Mesothelial cell of epicardium (in vitro differentiated cells): ENCODE measurements at places on chromosomes 6 and 20.

DNA sequence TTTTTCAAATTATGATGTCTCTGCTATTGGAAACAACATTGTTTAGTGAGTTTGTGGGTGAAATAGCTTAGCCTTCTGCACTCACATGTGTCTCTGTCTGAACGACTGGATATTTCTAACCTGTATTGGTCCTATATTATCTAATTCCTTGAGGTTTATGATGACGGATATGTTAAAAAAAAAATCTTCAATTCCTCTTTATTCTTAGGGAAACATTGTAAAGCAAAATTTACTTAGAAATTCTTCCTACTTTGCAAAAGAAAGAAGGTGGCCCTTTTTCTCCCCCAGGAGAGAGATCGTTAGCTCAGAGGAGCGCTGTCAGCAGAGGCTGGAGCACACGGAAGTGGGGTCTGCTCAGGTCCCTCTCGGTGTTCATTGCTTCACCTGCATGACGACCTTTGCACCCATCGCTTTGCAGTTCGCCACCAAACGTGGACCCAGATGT lies 149.8 kb downstream of the ZDHHC14 start:
- no peaks in the 10 kb centered on the region for H3K36me3 ChIP-seq
- H3K27ac ChIP-seq = no peak overlapping the region
- H3K4me3 ChIP-seq = no peak overlapping the region
- peaks cover 33% of the 10 kb centered on the region for H3K4me1 ChIP-seq
- no peak for DNase-seq

DNA sequence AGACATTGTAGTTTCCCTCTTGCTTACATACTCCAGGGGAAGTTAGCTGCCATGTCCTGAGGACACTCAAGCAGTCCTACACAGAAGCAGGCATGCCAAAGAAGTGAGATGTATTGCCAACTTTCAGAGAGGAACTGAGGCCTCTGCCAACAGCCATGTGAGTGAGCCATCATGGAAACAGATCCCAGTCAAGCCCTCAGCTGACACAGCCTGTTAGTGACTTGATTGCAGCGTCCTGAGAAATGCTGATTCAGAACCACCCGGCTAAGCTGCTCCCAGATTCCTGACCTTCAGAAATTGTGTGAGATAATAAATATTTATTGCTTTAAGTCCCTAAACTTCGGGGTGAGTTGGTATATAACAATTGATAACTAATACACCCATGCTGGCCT lies 38.1 kb downstream of the GSTA2 start:
- no peaks in the 10 kb centered on the region for H3K36me3 ChIP-seq
- DNase-seq = no peak
- H3K27ac ChIP-seq = no peak overlapping the region
- no peaks in the 10 kb centered on the region for H3K27me3 ChIP-seq
- H3K4me3 ChIP-seq = no peak overlapping the region

DNA sequence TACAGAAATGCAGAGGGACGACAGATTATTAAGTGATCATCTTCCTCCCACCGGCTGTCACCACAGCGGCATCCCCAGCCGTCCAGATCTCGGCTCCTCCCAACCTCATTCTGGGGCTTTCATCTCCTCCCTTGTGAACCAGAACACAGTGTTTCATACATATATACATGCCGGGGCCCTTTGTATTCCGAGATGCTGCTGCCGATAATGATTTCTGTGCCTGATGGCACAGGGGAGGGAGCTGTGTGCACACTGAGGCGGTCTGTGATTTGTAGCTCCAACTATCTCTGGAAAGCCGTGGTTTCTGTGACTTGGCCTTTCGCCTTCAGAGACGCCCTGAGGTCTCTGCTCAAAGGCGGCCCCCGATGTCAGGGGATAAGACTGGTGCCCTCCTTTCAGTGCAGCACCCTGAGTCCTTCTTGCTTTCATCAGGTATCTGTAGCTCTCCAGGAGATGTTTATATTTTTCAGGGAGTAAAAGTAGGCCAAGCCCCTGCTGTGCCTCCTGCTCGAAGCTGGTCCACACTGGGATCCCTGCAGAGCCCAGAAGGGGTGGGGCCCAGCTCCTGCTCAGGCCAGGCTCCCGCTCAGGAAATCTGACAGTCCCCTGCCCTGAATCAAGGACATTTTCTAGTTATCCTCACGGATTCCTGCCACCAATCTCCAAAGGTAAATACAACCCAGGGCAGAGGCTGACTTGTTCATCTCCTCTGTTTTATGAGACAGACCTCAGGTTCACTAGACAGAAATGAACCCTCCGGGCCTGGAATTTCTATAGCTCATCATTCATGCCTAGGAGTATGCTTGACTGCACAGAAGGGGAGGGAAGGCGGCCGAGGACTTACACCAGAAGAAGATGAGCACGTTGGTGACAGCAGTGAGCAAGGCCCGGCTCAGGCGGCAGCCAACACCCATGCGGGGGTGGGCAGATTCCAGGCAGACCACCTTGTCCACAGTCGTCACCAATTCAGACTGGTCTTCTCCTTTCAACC lies 11.2 kb downstream of the LEMD2 start:
- H3K27ac ChIP-seq = peak overlapping the region; percentile 22
- H3K4me3 ChIP-seq = no peak overlapping the region
- DNase-seq = no peak
- H3K36me3 ChIP-seq = peaks cover 45% of the 10 kb centered on the region
- peaks cover 14% of the 10 kb centered on the region for H3K4me1 ChIP-seq

- H3K27ac ChIP-seq = no peak overlapping the region
- H3K27me3 ChIP-seq = no peaks in the 10 kb centered on the region
- DNase-seq = no peak
- H3K4me3 ChIP-seq = no peak overlapping the region
Observed at GRCh38 chr6:41798901-41799558, 11.5 kb downstream of the TOMM6 start.

- no peaks in the 10 kb centered on the region for H3K27me3 ChIP-seq
- H3K4me3 ChIP-seq = no peak overlapping the region
- H3K36me3 ChIP-seq = no peaks in the 10 kb centered on the region
Observed at GRCh38 chr6:122818866-122819265, 29.8 kb downstream of the SMPDL3A start.

- peaks cover 60% of the 10 kb centered on the region for H3K27me3 ChIP-seq
- H3K36me3 ChIP-seq = no peaks in the 10 kb centered on the region
- DNase-seq = no peak
- H3K4me3 ChIP-seq = no peak overlapping the region
- no peak overlapping the region for H3K27ac ChIP-seq
- H3K4me1 ChIP-seq = peaks cover 3% of the 10 kb centered on the region
Observed at GRCh38 chr20:59159493-59160376, 3.9 kb upstream of the ZNF831 start.

- H3K4me1 ChIP-seq = no peaks in the 10 kb centered on the region
- H3K27me3 ChIP-seq = no peaks in the 10 kb centered on the region
- no peak overlapping the region for H3K27ac ChIP-seq
- peaks cover 5% of the 10 kb centered on the region for H3K36me3 ChIP-seq
- no peak overlapping the region for H3K4me3 ChIP-seq
Observed at GRCh38 chr20:9390441-9390840, 123.9 kb upstream of the LAMP5 start.

DNA sequence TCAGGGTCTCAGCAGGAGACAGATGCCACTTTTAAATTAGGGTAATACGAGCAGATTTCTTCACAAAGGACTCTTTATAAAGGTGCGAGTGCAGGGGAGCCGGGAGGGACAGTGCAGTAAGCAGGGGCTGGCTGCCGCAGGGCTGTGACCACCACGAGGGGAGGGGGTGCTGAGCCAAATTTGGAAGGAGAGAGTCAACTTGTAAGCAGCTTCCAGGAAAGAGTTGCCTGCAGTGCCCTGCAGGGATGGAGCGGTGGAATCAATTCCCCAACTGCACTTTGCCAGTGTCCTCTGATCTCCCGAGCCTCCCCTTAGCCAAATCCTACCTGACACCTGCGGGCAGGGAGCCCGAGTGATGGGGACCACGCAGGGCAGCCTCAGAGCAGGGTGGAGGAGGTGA lies 13.9 kb upstream of the CCDC167 start:
- H3K27ac ChIP-seq = no peak overlapping the region
- no peak overlapping the region for H3K4me3 ChIP-seq
- peaks cover 46% of the 10 kb centered on the region for H3K4me1 ChIP-seq
- H3K27me3 ChIP-seq = peaks cover 36% of the 10 kb centered on the region
- H3K36me3 ChIP-seq = no peaks in the 10 kb centered on the region

- no peak for DNase-seq
- H3K4me3 ChIP-seq = no peak overlapping the region
- no peaks in the 10 kb centered on the region for H3K4me1 ChIP-seq
- H3K27me3 ChIP-seq = no peaks in the 10 kb centered on the region
- H3K36me3 ChIP-seq = no peaks in the 10 kb centered on the region
Observed at GRCh38 chr6:85360794-85361642, 88.9 kb upstream of the NT5E start.

GRCh38 chr6:13630499-13630898 lies 15.4 kb downstream of the NOL7 start:
- no peak overlapping the region for H3K4me3 ChIP-seq
- H3K36me3 ChIP-seq = peaks cover 26% of the 10 kb centered on the region
- no peak overlapping the region for H3K27ac ChIP-seq

DNA sequence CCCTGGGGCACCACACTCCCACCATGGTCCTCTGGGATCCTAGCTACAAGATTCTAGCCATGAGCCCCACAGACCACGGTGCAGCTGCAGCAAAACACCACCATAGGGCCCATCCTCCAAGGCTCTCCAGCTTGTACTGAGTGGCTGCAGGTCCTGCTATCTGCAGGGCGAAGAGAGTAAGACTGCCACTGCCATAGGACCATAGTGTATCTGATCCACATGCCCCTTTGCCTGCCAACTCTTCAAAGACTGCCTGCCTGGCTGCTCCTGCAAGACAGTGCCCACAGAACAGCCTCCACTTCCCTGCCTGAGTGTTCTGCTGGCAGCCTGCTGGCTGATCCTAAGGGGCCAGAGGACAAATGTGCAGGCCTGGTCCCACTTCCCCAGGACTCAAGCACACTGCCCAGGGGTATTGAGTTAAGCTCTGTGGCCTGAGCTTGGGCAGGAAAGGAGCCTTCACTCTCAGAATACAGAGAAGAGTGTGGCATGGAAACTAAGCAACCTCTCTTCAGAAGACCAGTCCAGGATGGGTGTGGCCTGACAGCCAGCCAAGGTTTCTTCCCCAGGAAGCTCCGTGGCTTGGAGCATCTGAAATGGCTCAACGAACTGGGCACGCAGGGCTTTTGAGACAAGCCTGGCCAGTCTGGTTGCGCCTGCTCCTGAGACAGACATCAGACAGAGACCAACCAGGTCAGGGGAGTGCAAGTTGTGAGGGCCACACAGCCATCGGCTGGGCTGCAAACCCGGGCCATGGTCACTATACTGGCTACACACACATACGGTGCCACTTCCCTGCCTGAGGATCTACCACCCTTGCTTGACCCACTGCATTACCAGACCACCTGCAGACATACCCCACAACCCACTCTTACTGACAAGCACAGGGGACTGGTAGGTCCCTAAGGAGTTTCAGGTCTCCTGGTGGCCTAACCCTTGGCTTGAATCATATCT lies 54.5 kb downstream of the RNGTT start:
- no peaks in the 10 kb centered on the region for H3K4me1 ChIP-seq
- no peak overlapping the region for H3K4me3 ChIP-seq
- no peak overlapping the region for H3K27ac ChIP-seq

- H3K27me3 ChIP-seq = peaks cover 10% of the 10 kb centered on the region
- no peaks in the 10 kb centered on the region for H3K36me3 ChIP-seq
- H3K4me3 ChIP-seq = no peak overlapping the region
- no peak for DNase-seq
- no peak overlapping the region for H3K27ac ChIP-seq
Observed at GRCh38 chr20:37565134-37565811, 37.6 kb upstream of the BLCAP start.

DNA sequence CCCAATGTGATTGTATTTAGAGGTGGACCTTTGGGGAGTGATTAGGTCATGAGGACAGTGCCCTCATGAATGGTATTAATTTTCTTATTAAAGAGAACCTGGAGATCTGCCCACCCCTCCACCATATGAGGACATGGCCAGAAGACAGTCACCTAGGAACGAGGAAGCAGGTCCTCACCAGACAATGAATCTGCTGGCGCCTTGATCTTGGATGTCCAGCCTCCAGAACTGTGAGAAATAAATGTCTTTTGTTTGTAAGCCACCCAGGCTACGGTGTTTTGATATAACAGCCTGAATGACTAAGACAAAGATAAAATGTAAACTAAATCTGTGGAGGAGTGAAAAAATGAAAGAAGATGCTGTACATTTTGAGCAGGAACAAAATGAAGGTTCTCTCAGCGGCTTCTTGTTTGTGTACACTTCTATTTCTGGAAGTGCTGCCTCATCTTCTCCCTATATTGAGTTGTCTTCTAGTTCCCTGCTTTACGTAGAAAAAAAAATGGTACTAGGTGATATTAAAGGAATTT lies 1.5 kb upstream of the IPCEF1 start:
- no peaks in the 10 kb centered on the region for H3K36me3 ChIP-seq
- H3K27ac ChIP-seq = no peak overlapping the region
- H3K27me3 ChIP-seq = no peaks in the 10 kb centered on the region
- peaks cover 7% of the 10 kb centered on the region for H3K4me1 ChIP-seq

- H3K27me3 ChIP-seq = peaks cover 96% of the 10 kb centered on the region
- peak; percentile 48 for DNase-seq
- H3K4me3 ChIP-seq = no peak overlapping the region
- H3K27ac ChIP-seq = no peak overlapping the region
Observed at GRCh38 chr6:159174263-159174969, 5.2 kb downstream of the FNDC1 start.

DNA sequence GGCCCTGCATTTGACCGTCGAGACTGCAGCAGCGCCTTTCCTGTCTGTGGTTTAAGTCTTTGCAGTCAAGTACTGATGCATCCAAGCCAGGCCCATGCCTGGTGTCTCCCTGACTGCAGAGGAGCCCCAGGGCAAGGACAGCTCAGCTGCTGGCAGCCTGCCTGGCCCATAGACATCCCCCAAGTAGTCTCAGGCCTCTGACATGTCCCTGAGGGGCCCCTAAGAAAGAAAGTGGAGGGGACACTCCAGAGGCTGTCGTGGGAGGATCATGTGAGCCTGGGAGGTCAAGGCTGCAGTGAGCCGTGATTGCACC lies 18.0 kb downstream of the HRH3 start:
- H3K4me1 ChIP-seq = no peaks in the 10 kb centered on the region
- H3K36me3 ChIP-seq = peaks cover 27% of the 10 kb centered on the region
- peak; percentile 0 for DNase-seq
- H3K27me3 ChIP-seq = no peaks in the 10 kb centered on the region

DNA sequence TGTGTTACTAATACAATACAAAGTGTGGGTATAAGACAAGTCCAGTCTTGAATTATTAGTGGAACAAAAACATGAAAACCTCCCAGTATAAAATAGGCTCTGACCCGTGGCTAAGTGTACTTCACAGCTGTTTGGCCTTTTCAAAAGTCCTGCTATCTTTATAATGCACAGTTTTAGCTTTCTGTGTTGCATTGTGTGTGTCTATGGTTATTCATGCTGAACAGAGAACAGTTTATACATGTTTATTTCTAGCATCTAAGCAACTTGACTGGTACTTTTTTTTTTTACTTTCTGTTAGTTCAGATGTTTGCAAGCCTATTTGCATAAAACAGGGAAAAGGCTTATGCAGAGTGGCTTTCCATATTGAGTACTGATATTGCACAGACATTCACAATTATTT lies 119.2 kb upstream of the CCN2 start:
- H3K4me1 ChIP-seq = no peaks in the 10 kb centered on the region
- H3K4me3 ChIP-seq = no peak overlapping the region
- no peaks in the 10 kb centered on the region for H3K27me3 ChIP-seq
- H3K36me3 ChIP-seq = peaks cover 3% of the 10 kb centered on the region
- H3K27ac ChIP-seq = no peak overlapping the region
- DNase-seq = no peak

GRCh38 chr6:126945812-126946360 lies 172.6 kb upstream of the RSPO3 start:
- H3K27me3 ChIP-seq = no peaks in the 10 kb centered on the region
- no peak overlapping the region for H3K27ac ChIP-seq
- DNase-seq = no peak
